ENCODE measurements at places on chromosomes 1 and 21.

- no peak for DNase-seq
Measured at GRCh38 chr21:32645261-32646182, 33.3 kb upstream of the CFAP298 start.

GRCh38 chr1:34477632-34478141 is 277.2 kb upstream of the GJB5 start:
- no peak for DNase-seq

DNA sequence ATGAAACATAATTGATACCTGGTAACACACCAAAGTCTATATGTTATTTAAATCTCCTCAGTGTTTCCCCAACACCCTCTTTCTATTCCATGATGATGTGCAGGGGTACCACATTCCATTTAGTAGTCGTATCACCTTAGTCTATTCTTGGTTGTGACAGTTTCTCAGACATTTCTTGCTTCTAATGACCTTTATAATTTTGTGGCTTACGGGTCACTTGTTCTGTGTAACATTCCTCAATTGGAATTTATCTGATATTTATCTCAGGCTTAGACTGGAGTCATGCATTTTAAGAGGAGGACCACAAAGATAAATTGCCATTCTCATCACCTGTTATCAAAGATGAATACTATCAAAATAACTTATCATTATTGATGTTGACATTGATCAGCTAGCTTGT is 679.6 kb downstream of the USP25 start:
- no peak for DNase-seq

DNA sequence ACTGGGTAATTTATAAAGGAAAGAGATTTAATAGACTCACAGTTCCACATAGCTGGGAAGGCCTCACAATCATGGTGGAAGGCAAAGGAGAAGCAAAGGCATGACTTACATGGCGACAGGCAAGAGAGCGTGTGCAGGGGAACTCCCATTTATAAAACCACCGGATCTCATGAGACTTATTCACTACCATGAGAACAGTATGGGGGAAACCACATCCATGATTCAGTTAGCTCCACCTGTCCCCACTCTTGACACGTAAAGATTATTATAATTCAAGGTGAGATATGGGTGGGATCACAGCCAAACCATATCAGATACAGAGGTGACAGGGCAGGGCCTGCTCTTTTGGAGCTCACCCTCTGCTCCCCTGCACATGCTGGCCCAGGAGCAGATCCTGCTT is 31.4 kb upstream of the TMEM61 start:
- no peak for DNase-seq

GRCh38 chr1:69985901-69986439 is 219.4 kb downstream of the LRRC40 start:
- DNase-seq = no peak

DNA sequence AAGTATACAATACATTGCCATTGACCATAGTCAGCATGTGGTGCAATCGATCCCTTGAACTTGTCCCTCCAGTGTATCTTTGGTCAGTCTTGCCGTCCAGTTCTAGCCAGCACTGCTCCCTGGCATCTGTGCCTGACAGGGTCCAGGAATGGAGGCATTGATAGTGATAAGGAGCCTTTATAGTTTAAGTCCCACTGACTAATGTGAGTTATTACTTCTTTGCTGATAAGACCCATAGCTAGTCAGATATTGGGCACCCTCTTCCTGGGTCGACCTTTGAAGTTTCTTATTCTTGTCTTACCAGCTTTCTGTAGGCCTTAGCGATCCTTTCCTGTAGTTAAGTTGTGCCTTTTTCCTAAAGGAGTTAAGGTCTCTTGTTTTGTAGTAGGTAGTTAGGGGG is 13.0 kb downstream of the UCK2 start:
- DNase-seq = no peak

DNA sequence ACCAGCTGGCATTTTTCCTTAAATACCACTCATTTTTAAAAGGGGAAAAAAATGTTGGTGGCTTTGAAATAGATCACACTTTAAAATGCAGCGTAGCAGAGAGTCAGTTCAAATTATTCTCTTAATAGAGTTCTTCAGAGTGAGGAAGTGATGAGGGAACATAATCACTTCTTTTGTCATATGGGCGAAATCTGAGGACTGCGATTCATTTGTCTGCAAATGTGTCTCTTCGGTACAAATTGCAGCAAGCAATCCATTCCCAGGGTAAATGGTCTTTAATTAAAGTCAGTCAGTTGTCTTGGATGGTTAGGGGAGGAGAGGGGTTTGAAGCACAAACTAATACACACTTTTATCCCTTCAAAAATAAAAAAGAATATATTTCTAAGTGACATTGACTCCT is 86.0 kb upstream of the SELENON start:
- no peak for DNase-seq

- DNase-seq = no peak
Measured at GRCh38 chr1:185680453-185680852, 53.7 kb upstream of the HMCN1 start.

DNA sequence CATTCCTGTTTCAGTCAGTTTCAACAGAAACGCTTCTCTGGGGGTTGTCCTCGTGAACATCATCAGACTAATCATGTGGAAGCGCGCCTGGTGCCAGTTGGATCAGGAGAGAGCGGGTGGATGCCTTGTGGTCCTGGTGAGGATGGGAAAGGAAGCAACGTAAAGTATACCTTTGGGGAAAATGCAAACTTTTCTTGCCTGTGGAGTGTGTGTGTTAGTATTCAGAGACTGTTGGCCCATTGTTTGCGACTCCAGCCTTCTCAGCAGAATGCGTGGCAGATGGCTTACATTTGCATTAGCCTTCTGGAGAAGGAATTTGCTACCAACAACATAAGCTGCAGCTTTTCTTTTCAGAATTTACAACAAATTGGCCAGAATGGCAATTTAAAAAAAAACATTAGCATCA is 173.9 kb downstream of the RWDD3 start:
- DNase-seq = peak; percentile 63

DNA sequence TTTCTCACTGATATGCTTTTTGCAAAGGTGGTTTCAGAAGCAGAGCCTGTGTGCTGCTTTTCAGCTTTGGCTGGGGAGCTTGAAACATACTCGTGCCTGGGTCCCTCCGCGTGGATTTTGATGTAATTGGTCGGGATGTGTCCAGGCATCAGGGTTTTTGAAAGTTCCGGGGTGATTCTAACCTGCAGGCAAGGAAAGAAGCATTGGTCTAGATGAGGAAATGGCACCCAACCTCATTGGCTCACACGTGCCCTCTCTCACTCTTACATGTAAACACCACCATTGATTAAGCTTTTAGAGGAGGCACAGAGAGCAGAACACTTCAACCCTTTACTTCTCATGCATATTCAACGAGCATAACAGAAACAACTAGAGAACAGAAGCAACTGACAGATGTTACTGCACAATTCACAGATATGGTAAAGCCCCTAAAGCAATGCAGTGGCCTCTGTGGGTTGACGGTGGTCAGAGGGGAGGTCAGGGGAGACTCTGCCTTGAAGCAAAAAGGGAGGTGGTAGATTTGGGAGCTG is 112.1 kb downstream of the TLR5 start:
- DNase-seq = no peak

GRCh38 chr1:51071291-51072042 is 30.6 kb upstream of the C1orf185 start:
- no peak for DNase-seq
